ENCODE measurements at places on chromosomes 4 and X. TPM values are rescaled to one million over a fixed set of nuclear protein-coding genes. Genes with fewer than 3 reads are reported as not detected.

DNA sequence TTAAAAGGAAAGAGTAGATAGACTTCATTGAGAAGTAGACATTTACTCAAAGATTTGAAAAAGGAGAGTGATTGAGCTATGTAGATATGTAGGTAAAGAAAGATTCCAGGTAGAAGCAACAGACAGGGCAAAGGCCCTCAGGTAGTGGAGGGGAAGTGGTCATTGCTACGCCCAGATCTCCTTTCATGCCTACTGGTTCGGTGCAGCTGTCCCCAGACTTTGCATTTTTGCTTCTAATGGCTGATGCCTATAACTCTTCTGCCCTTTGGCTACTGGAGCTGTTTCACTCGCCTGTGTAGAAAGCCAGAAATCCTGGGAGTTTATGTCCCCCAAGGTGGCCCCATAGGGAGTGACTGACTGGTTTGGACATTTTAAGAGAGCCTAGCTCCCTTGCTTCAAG is 16.9 kb upstream of the ARMCX2 start:
- DNase-seq: no peak

GRCh38 chr4:42478946-42479345 is 81.7 kb downstream of the SHISA3 start:
- no peak for DNase-seq

Gene PSMD10
- total RNA-seq: 49.2 TPM

GRCh38 chr4:184808713-184809050 is 17.1 kb downstream of the ACSL1 start:
- DNase-seq: no peak

GRCh38 chrX:139518475-139518874 is 12.1 kb upstream of the F9 start:
- DNase-seq: no peak

All from endothelial cell (in vitro differentiated cells).